Posterior vena cava (tissue), 2 donors: ENCODE measurements at places on chromosomes 7 and 10. TPM values are rescaled to one million over a fixed set of nuclear protein-coding genes. Genes with fewer than 3 reads are reported as not detected.

DNA sequence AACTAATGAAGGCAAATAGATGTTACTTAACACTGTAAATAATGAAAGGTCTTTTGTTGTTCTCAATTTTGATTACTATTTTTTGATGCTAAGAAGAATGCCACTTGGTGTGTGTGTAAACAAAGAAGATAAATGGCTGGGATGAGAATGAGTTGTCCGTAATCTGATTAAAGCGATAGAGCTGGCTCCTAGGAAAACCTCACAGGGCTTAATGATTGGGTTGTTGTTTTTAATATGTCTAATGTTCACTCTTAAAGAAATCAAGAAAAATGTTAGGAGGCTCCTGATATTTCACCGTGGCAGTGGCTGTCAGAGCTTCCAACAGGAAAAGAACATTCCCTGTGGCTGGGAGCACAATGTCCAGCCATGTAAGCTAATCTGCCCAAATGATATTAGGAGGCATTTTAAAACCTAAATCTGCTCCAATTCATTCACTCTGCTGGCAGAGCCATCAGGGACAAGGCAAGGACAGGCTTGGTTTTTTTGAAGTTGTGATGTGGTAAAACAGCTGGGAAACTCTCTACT lies 243.9 kb downstream of the SNX10 start:
- DNase-seq: no peak

DNA sequence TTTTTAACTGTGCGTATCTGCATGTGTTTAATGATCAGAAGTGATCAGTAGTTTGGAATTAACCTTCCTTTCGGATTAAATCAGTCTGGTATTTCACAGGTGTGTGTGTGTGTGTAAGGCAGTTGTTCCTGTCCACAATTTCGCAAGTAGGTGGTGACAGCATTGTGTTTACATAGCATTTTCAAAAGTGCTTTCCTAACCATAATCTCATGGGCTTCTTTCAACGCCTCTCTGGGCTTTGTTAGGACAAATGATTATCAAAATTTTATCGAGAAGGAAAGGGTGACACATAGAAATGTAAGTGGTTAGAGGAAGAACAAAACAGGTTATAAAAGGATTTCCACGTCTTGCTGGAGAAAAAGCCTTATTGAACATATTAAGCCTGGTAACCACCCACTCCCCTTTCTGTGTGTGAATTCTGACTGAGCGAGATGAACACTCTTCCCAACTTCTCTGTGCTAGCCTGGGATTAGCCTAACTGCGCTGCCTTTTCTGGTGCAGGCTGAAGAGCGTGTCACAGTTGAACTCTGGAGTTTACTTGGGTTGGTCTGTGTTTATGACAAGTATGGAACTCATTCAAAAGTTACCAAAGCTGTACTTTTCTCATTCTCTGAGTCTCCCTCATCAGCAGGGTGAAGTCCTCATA lies 292.3 kb upstream of the PITRM1 start:
- DNase-seq: no peak

GRCh38 chr10:118809357-118810220 lies 54.8 kb upstream of the CACUL1 start:
- peak; percentile 67 for DNase-seq

GRCh38 chr7:149005427-149006344 lies 22.6 kb downstream of the PDIA4 start:
- peak; percentile 94 for DNase-seq

DNA sequence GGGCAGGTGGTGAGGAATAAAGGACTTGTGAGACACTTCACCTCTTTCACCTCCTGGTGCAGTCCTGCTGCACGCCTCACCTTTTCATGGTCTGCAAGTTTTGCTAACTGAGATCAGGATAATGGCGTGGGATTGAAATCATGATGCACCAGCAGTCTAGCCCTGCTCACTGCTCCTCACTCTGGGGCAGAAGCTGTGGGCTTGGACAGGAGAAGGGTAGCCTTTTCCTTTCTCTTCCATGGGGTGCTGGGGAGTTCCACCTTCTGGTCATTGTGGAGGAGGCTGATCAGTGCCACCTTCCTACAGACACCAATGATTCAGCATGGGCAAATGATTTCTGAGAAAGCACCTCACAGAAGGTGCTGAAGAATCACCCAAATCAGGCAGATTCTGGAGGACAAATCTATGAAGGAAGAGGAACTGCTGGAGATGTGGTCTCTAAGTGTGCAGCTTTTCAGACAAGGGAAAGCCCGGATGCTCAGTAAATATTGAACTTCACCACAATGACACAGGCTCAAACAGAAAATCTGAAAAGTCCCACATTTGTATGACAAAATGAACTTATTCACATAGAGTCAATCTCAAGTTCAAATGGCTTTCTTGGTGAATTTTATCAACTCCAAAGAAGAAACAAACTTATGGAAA lies 19.7 kb downstream of the MBL2 start:
- no peak for DNase-seq

NUTM2E gene
- 0.46 TPM for total RNA-seq

ST8SIA6 gene
- total RNA-seq: 3.1 TPM

DPCD gene
- total RNA-seq: 12.5 TPM

FAM25C gene
- total RNA-seq: not detected

LOXL4 gene
- total RNA-seq: 10.9 TPM

FAM185A gene
- 5.2 TPM for total RNA-seq
